ENCODE measurements at places on chromosomes 7 and 10.

DNA sequence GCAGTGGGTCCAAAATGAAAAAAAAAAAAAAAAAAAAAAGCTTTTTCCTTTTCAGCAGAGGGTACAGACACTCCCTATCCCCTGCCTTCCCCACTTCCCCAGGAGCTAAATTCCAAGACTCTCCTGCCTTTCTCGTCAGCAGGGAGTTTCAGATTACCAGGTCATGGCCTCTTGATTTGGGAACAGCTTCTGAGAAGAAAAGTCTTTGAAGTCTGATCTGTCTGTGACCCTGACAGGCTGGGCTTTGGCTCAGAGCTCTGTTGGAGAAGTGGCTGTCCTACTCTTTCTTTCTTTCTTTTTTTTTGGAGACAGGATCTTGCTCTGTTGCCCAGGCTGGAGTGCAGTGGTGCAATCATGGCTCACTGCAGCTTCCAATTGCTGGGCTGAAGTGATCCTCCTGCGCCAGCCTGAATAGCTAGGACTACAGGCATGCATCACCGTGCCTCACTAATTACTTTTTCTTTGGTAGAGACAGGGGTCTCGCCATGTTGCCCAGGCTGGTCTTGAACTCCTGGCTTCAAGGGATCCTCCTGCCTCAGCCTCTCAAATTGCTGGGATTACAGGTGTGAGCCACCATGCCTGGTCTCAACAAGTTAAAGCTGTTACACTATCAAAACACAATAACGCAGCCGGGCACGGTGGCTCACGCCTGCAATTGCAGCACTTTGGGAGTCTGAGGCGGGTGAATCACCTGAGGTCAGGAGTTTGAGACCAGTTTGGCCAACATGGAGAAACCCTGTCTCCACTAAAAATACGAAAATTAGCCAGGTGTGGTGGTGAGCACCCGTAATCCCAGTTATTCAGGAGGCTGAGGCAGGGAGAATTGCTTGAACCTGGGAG is 59.9 kb downstream of the COL26A1 start:
- no peak for DNase-seq

GRCh38 chr7:91411060-91411459 is 146.8 kb downstream of the FZD1 start:
- no peak for DNase-seq

GRCh38 chr7:95725205-95725604 is 47.1 kb upstream of the DYNC1I1 start:
- DNase-seq = no peak

GRCh38 chr10:101778781-101779543 is 3.0 kb upstream of the FGF8 start:
- DNase-seq = no peak

DNA sequence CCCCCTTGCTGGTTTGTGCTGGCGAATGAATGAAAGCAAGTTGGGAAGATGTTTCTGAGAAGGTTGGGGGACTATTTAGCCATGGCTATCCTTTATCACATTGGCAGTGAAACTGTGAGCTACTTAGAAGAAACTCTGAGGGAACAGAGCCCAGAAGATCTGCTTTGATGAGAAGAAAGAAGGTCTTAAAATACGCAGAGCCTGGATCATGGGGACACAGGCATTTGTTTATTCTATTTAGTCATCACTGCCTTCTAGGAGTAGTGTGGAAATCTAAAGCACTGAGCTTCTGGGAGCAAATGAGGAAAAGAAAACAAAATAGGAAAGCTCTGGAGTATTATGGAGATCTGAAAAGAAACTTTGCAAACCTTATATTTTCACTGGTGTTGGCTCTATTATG is 28.5 kb downstream of the CPED1 start:
- DNase-seq = no peak

GRCh38 chr10:49257154-49257553 is 41.8 kb upstream of the C10orf71 start:
- DNase-seq = no peak

DNA sequence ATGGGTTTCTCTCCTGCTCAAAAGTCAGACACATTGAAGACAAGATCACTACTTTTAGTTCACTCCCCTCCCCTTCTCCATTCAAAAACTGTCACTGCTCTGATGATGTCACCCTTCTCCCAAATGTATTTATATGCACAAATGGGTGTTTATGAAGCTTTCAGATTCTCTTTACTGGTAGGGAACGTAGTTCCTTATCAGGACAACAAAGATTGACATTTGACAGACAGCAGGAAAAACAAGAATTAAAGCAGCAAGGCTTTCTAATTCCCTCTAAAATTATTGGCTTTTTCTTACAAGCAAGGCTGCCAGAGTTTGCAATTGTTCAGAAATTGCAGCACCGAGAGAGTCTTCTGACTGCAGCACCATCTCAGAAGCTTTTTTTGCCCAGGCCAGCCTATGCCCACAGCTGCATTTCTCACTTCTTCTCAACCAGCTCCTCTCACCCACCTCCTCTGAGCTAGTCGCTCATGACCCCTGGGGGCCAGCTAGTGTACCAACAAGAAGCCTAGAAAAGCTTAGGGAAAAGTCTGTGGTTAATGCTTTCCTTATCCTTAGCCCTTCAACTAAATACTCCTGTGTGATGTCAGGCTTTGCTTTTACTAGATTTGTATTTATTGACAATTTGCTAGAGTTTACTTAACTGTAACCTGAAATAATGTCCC is 265.1 kb downstream of the HTR7 start:
- DNase-seq = no peak
